Activated CD4-positive, alpha-beta memory T cell treated with anti-CD3 and anti-CD28 coated beads, Interleukin-2, amount 10 ng/mL, durations not matched to agents 7 days and 5 days (primary cell): ENCODE measurements at places on chromosomes 16 and 17. TPM values are rescaled to one million over a fixed set of nuclear protein-coding genes. Genes with fewer than 3 reads are reported as not detected.

Gene VEZF1
- 44.6 TPM for total RNA-seq

DNA sequence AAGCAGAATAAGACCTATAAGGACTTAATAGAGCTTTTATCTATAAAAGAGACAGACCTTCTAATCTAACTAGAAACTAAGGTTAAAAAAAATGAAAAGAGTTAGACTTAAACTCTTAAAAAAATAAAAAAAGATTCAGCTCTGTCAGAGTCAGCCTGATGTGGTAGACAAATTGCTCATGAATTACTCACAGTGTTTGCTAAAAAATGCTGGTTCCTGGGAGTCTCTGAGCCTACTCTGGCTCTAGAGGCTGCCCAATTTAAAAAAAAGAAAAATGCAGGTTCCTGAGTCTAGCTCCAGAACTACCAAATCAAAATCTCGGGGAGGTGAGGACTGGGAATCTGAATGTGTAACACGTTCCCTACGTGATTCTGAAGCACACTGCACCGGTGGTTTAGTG, 18.1 kb downstream of the SOST start:
- H3K36me3 ChIP-seq: no peaks in the 10 kb centered on the region
- H3K4me1 ChIP-seq: no peaks in the 10 kb centered on the region
- H3K4me3 ChIP-seq: no peak overlapping the region
- H3K27ac ChIP-seq: no peak overlapping the region
- DNase-seq: no peak

- peak; percentile 76 for DNase-seq
- H3K27ac ChIP-seq: peak overlapping the region; percentile 82
- no peaks in the 10 kb centered on the region for H3K36me3 ChIP-seq
- H3K4me1 ChIP-seq: peaks cover 50% of the 10 kb centered on the region
- peak overlapping the region; percentile 73 for H3K4me3 ChIP-seq
These were observed 27.2 kb downstream of the HASPIN start for GRCh38 chr17:3750926-3751325.

GRCh38 chr17:2289878-2290478, 13.6 kb downstream of the SMG6 start:
- peaks cover 10% of the 10 kb centered on the region for H3K4me1 ChIP-seq
- H3K36me3 ChIP-seq: peaks cover 60% of the 10 kb centered on the region
- no peaks in the 10 kb centered on the region for H3K27me3 ChIP-seq
- DNase-seq: no peak
- no peak overlapping the region for H3K27ac ChIP-seq

Gene TK2
- 13.9 TPM for total RNA-seq
